ENCODE measurements at places on chromosomes 3 and 15.
A peak's percentile ranks its signal among the peaks of the same experiment; 100 is the strongest.

DNA sequence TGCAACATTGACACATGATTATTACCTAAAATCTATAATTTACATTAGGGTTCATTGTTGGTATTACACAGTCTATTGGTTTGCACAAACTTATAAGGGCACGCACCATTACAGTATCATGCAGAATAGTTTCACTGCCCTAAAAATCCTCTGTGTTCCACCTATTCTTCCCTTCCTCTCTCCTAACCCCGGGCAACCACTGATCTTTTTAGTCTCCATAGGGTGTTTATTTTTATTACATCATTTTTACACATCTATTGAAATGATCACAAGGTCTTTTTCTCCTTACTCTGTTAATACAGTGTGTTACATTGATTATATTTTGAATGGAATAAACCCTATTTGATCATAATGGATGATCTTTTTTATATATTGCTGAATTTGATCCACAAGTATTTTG is 15.5 kb upstream of the ECT2 start:
- DNase-seq, result no peak

DNA sequence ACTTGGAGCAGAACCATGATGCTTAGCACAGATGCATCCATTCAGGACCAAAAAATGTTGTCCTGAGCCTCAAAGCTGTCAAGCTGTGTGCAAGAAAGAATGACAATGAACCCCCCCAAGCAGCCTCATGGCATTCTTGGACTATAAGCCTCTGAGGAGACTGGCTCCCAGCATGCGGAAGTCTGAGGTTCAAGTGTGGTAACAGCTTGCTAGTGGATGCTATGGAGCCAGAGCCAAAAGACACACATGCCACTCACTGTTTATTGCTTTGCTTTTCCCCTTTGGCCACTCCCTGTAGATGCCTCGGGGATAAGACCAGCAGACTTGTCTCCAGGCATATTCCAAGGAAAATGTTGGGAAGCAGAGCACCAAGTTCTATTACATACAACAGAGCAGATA is 38.2 kb upstream of the SNRK start:
- DNase-seq, result no peak

GRCh38 chr3:152377184-152377570 is 108.4 kb downstream of the MBNL1 start:
- DNase-seq, result no peak

GRCh38 chr3:59553076-59553475 is 503.3 kb upstream of the CFAP20DC start:
- DNase-seq, result no peak

DNA sequence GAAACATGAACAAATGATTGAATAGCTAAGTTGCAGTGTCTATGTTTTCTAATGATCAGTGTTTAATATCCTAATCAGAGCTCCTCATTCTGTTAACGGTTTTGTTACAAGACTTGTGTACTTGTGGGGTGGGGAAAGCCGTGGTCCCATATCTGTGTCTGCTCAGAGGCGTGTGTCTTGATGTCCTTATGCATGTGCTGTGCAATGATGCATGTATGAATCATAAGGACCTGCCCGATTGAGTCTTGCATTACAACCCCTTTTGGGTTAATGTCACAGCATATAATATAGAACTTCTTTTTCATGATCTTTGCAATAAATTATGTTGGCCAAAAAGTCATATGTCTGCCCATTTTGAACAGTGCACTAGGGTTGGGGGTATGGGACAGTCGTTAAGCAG is 233.4 kb downstream of the ITPR1 start:
- no peak for DNase-seq

GRCh38 chr3:150736316-150736719 is 26.7 kb downstream of the SIAH2 start:
- no peak for DNase-seq

- no peak for DNase-seq
These were observed at the start of gene FSTL1 for GRCh38 chr3:120450600-120451271. TSS of gene FSTL1 (minus strand) at chr3:120450992. CDS start at chr3:120450746, 246 bp downstream.

GRCh38 chr15:45326280-45326679 is 52.1 kb downstream of the GATM start:
- DNase-seq, result no peak

GRCh38 chr3:65196663-65197062 is 508.9 kb upstream of the ADAMTS9 start:
- DNase-seq, result no peak

GRCh38 chr3:188008582-188009213 is 145.3 kb upstream of the LPP start:
- no peak for DNase-seq

DNA sequence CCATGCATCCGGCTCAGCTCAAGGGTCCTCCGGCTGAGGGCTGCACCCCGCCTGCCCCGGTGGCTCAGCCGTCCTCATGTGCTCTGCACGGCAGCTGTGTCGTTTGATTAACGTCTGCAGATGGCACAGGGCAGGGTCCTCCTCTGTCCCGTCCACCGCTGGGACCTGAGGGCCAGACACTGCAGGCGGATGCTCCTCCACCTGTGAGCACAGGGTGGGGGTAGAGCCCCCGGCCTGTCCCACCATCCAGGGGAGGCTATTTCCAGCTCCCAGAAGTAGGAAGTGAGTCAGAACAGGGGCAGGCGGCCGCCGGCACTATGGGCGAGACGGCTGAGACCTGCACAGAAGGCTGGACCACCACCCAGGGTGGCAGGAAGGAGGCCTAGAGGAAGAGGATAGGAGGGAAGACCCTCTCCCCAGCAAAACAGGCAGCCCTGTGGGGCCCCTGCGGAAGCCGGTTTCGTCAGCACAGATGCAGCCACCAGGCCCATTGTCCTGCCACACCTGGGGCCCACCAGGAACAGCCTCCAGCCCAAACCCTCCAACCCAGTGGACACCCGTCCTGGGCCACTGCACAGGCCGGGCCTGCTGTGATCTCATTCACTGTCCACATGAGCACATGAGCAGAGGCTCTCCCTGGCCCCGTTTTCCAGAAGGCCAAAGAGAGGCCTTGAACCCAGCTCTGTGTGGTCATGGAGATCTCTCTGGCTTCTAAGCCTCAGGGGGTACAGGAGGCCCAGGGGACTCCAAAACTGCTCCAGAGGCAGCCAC is 12.6 kb upstream of the PLXND1 start:
- no peak for DNase-seq

DNA sequence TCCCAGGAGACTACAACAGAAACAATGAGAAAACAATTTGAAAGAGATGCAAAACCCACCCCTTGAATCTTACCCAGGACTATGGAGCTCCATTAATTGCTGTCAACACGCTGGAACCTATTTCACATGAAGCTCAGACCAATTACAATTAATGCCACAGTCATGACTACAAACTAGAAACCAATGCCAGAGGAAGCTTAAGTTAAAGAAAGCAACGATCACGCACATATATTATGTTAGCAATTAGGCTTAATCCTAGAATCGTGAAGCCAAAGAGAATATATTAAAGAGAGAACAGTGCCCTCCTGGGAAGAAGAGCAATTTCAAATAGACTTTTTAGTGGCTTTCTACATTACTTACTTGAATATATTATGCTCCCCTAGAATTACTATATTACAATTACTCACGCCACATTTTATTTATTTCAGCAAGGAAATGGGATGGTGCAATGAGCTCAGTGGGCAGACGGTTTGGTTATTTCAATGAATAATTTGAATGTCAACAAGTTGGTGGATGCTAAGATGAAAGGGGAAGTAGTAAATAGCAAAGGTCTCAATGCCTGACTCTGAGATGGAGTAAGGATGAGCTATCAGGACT is 125.5 kb downstream of the GREM1 start:
- no peak for DNase-seq

- peak; percentile 2 for DNase-seq
These were observed 686 bp downstream of the VPS8 start for GRCh38 chr3:184812662-184813042.

DNA sequence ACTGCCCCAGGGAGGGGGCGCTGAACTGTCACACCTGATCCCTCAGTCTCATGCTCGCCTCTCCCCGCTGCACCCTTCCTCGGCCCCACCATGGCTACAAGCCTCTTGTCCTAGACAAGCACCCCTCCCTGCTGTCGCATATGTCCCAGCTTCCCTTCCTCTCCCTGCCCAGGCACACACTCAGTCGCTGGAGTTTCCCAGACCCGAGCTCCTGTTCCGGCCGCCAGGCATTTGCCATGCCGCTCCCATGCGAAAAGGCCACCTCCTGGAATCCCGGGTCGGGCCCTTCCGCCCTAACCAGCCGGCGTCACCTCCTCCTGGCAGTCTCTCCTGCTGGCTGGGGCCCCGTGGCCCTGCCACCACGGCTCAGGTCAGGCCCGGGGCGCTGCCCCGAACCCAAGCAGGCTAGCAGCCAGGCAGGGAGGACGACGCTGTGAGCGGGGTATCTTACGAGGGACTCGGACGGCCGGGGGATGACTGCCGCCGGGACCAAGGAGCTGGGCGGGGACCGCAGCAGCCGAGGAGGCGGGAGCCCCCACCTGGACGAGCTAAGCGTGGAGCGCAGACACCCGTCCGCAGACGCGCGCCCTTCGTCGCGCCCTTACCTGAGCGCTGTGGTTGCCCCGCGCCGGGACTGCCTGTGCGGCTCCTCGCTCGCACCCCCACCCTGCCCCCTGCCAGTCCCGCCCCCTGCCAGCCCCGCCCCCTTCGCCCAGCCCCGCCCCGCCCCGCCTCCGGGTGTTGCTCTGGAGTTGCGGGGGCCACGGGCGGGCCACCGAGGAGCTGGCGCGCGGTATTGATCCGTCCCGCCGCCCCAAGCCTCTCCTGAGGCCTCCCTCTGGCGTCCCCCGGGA is at the start of gene ALS2CL:
TSS of gene ALS2CL (minus strand) at position 642 of the 854 bp plus-strand sequence. CDS start 4,239 bp downstream, outside the sequence.
- DNase-seq, result peak; percentile 59

DNA sequence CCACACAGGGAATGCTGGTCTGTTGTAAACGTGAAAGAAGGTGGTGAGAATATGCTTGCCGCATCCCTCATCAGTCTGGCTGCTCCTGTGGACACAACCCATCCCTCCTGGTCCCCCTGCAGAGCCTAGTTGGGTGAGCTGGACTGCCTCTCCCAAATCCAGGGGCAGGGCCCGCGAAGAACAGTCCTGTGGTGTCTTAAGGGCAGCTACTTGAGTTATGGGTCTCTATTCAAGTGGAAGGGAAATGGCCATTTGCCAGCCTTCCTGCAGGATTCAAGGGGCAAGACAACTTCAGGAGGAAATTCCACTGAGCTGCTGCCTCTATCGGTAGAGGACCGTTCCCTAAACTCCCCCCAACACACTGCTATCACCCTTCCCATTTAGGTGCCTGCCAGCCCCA is 98.9 kb downstream of the IQSEC1 start:
- no peak for DNase-seq

GRCh38 chr3:126518779-126519177 is 1.2 kb upstream of the UROC1 start:
- no peak for DNase-seq

GRCh38 chr15:93413745-93414144 is 324.7 kb upstream of the RGMA start:
- no peak for DNase-seq

- no peak for DNase-seq
These were observed 17.9 kb upstream of the ADIPOQ start for GRCh38 chr3:186824430-186825139.

DNA sequence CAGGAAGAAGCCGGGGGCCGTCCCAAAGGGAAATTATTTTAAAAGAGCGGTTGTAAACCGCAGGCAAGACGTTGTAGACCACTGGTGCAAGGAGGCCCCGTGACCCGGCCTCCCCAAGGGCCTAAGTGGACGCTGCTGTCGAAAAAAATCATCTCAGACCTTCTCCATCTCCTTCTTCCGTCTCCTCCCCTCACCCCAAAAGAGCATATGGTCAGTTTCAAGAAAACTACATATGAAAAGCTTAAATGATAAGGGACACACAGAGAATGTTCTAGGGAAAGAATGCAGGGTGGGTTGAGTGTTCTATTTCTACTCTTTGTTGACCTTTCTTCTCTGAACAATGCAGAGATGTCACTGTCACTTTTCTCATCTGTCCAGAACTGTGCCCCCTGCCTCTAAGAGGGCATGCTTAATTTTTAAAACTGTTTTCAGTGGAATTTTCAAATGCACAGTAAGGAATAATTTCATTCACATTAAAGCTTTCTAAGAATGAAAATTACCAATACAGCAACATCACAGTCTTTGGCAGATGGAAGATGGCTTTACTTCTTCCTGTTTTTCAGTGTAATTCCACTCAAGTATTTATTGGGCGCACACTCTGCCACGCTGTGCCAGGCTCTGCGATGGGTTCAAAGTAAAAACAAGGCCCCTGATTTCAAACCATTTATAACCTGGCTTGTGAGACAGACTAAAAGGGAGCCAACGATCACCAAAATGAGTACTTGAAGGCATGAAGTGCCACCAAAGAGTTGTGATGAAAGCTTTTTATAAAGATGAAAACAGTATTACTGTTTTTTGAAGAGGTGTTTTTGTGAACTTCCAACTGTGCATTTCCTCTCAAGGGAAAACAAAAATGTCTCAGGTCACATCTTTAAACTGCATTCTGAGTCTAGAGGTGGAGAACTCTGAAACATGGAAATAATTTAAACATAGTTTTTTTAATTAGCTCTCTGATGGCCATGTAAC is 891 bp upstream of the TOP2B start:
- no peak for DNase-seq

DNA sequence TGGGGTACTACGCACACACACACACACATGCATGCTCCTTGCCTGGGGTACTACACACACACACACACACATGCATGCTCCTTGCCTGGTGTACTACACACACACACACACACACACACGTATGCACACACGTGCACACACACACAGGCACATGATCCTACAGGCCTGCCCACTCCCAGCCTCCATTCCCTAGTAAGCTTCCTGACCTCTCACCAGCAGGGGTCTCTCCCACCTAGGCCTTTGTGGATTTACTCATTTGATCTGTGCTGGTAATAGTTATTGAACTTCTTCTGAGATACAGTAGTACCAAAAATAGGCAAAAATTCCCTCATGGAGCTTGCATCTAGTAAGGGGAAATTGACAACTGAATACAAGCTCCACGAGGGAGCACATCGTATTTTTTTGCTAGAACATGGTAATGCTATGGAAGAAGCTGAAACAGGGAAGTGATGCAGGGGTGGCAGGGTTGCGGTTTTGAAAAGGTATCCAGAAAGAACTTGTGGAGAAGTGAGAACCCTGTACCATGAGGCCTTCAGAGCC is 19.1 kb downstream of the TTC21A start:
- no peak for DNase-seq

DNA sequence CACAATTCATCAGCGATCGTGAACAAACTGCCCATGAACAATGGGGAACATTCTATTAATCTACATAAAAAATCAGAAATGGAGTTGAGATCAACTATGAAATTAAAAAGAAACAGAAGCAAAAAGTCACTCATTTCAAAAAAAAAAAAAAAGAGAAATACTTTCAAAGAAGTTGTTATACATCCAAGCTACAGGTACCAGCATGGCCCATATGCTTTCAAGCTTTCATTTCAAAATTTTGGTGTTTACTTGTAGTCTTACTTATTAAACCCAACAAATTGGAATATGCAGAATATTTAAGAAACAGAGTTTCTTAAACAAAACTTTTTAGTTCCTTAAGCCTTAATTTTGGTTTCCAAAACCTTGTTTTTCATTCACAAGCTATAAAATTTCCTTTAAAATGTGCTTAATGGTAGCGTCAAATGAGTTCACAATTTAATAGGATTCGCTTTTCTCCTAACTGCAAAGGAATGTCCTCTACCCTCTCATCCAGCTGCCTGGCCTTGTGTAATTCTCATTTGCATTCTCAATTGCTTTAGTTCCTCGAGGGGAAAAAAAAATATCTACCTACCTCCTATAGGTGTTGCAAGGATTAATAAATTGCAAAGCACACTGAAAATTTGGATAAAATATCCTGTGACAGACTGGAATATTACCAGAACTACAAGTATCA is 565.2 kb downstream of the ROBO1 start:
- no peak for DNase-seq
